GOT3 (cell line): ENCODE measurements at places on chromosomes 13 and 19.

DNA sequence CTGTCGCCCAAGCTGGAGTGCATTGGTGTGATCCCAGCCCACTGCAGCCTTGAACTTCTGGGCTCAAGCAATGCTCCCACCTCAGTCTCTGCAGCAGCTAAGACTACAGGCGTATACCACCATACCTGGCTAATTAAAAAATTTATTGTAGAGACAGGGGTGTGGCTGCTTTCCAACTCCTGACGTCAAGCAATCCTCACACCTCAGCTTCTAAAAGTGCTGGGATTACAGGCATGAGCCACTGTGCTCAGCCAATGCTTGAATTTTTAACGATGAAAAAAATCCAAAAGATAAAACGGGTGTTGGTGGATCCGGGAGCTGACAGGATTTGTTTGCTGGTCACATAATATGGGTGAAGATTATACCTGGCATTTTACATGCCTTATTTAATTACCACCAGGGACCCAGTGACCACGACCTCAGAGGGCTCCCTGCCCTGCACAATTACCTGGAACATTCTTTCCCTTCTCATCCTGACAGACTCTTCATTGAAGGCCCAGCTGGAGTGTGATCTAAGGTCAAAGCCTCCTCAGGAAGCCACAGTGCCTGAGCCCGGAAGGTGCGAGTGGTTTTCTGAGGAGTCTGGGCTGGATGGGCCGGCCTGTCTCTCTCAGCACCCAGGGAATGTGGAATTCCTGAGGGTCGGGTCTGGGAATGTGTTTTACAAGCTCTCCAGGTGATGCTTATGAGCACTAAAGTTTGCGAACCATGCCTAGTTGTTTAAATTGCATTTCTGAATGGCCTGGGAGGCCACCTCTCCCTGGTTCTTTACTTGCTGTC, 193.3 kb downstream of the USP12 start:
- DNase-seq, result no peak

- no peak for DNase-seq
These were observed 69.0 kb downstream of the KDM4B start for GRCh38 chr19:5037936-5038335.

- DNase-seq, result no peak
These were observed at the start of gene SCGB2B2 for GRCh38 chr19:34676697-34677385. SCGB2B2 (minus strand) TSS chr19:34677159; CDS start chr19:34594563, 82,596 bp downstream.

- no peak for DNase-seq
These were observed 444.9 kb downstream of the PCDH20 start for GRCh38 chr13:60970736-60971135.

- DNase-seq, result no peak
These were observed 26.0 kb upstream of the UBAC2 start for GRCh38 chr13:99174533-99175100.

- no peak for DNase-seq
These were observed 3.4 kb downstream of the SF3A2 start for GRCh38 chr19:2239771-2240770.
